ENCODE measurements at places on chromosomes 3 and 15.

GRCh38 chr3:35908366-35909232, 269.3 kb downstream of the ARPP21 start:
- DNase-seq: peak; percentile 58

DNA sequence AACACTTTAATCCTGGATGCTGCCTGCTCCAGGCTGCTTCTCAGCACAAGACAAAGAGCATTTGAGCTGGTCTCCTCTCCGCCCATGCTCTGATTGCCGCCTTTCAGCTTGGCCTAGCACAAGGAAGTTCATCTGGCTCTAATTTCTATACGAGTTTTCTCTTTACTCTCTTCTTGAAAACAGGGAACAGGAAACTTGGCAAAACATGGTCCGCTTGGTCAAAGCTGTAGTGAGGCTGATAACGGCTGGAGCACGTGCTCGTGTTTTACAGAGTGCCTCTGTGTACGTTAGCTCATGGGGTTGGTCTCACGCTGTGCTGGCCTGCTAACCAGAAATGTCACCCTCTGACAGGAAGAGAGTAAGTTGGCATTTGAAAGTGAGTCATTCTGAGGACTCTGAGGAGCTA, 19.2 kb downstream of the RARRES1 start:
- DNase-seq: no peak

DNA sequence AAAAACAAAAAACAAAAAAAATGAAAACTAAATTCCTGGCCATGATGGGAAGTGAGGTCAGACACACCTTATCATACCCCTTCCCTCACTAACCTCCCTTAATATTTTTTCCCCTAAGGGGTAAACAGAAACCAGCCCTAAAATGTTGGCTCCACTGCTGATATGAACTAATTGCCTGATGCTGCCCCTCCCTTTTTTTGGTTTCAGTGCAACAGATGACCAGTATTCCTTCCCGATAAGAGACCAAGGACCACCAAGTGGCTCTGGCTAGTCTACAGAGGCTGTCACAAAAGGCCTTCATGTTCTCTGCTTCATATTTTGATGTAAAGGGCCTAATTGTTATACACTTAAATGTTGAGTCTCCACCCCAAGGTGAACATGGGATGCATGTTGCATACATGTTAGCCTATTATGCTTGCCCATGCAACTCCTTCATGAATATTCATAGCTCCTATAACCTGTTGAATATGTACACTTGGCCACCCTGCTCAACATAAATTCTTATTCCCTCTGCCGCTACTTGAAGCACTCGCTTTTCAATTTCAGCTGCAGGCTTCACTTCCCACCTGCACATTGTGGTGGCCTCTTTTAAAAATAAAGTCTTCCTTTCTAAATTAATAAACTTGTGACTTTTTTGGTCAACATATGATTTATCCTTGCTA, 12.3 kb upstream of the STAC start:
- DNase-seq: no peak

DNA sequence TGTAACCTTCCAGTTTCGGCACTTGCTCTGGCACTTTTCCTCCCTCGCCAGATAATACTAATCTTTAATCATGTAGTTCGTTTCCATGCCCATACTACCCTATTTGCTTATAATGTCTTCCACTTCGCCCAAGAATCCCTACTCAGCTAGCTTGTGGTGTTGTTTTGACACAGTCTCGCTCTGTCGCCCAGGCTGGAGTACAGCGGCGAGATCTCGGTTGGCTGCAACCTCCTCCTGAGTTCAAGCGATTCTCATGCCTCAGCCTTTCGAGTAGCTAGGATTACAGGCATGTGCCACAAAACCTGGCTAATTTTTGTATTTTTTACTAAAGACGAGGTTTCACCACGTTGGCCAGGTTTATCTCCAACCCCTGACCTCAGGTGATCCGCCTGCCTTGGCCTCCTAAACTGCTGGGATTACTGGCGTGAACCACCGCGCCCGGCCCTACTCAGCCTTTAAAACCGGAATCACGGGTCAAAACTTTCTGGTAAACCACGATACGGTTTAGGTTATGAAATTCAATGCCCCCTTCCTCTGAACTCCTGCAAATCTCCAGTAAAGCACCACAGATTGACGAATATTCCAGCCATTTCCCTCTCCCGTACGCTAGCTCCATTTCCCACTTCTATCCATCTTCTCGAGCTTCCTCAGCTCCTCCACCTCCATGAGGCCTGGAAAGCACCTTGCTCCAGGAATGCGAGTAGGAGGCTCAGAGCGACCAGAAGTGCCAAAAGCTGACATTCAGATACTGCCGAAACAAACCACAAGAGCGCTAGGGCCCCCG, 878 bp upstream of the RAD51 start:
- DNase-seq: no peak

DNA sequence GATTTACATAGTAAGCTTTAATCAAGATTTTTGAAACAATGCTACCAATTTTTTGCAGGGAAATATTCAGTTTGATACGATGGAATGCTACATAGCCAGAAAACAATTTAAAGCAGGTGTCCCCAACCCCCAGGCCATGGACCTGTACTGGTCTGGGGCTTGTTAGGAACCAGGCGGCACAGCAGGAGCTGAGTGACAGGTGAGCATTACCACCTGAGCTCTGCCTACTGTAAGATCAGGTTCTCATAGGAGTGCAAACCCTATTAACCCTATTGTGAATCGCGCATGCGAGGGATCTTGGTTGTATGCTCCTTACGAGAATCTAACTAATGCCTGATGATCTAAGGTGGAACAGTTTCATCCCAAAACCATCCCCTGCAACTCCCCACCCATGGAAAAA, 322.6 kb upstream of the NECTIN3 start:
- DNase-seq: no peak
